ENCODE measurements at places on chromosomes 7 and 10.
A peak's percentile ranks its signal among the peaks of the same experiment; 100 is the strongest.

DNA sequence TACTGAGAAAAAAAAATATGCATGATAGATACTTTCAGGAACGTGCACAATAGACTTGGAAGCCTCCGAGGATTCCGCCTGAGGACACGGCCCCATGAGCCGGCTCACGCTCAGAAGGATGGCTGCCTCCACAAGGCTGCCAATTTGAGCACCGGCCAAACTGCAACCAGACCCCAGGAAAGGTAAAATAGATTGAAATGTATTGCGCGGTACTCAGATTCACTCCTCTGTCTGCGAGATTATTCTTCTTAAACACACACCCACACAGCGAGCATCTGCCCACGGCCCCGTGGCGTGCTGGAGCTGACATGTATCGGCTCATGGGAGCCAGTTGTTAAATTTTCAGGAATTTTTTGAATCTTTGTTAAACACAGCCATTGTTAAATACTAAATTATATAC, 653.2 kb upstream of the MKI67 start:
- no peak for DNase-seq

GRCh38 chr10:45421221-45422097, 47.4 kb downstream of the ALOX5 start:
- DNase-seq: peak; percentile 42

- DNase-seq: no peak
Observed at GRCh38 chr7:119065966-119066365, 841.5 kb downstream of the ANKRD7 start.

- DNase-seq: no peak
Observed at GRCh38 chr7:114422507-114423501, 8.2 kb downstream of the FOXP2 start.

GRCh38 chr7:70574970-70575799, 556.8 kb upstream of the GALNT17 start:
- no peak for DNase-seq

DNA sequence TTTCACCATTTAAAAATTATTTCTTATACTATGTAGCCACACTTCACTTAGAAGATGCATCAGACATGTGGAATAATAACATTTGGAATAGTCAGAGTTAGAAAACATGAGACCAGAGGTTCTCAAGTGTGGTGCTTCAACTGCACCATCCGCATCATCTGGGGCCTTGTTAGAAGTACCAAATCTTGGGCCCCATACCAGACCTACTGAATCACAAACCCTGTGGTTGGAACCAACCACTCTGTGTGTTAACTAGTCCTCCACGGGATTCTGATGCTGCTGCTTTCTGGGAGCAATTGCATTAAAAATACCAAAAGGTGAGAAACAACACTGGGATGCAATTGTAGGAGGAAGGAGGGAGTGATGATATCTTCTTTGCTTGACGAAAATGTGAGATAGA, 125.2 kb downstream of the GNAT3 start:
- DNase-seq: no peak

DNA sequence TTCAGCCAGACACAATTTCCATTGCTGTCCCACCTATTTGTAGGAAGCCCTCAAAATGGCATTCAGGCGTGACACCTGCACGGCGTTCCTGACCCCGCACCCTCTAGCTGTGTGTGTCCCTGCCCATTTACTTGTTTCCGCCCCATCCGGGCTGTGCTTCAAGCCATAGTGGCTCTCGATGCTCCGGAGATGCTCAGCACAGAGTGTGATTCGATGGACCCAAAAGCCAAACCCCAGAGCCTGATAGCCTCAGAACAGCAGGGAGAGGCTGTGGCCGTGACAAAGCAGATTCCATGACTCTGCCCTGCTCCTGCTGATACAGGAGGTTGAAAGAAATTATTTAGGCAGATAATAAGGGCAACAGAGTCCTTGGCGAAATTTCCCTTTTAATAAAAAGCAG, 13.4 kb downstream of the BUD31 start:
- DNase-seq: no peak

DNA sequence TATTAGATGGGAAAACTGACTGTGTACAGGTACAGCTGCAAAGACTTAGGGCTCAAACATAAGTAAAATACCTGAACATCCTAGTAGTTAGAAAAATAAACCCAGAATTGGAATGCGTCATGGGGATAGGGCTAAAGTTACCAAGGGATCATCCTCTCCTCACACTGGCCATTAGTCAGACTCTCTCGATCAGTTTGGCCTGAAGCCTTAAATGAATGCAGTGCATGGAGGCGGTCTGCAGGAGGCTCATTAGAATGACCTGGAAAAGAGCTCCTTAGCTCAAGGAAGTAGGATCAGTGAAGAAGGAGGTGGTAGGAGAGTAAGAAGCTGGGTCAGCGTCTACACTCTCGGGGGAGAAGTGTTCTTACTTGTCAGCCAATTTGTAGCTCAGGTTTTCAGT, 35.3 kb downstream of the DENND2A start:
- no peak for DNase-seq

DNA sequence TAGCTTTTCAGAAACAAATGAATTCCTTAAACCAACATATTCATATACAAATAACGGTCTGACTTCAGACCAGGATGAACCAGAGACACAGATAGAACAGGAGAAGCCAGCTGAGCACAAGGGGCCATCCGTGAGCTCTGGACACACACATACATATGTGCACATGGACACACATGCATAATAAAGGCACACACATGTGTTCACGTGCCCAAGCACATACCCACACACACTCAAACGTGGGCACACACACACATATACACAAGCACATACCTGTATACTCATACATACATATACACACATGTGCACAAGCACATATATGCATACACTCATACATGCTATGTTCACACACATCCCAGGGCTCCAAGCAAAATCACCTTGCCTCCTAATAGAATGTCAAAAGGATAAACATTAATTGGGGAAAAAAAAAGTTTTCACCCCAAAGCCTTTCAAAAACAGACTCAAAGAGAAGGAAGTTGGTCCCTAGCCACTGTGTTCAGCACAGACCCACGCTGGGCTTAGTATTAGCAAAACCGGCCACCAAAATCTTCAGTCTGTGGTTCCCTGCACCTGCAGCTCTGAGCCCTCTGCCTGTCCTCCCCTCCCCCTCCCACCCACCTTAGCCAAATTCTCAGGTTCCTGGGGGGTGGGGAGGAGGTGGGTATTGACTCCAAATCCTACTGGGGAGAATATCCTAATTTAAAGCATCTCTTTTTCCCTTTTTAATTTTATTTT, 100.4 kb upstream of the MACROH2A2 start:
- DNase-seq: no peak

Data from central memory CD4-positive, alpha-beta T cell (primary cell).